ENCODE measurements at places on chromosomes 4 and X. TPM values are rescaled to one million over a fixed set of nuclear protein-coding genes. Genes with fewer than 3 reads are reported as not detected.

DNA sequence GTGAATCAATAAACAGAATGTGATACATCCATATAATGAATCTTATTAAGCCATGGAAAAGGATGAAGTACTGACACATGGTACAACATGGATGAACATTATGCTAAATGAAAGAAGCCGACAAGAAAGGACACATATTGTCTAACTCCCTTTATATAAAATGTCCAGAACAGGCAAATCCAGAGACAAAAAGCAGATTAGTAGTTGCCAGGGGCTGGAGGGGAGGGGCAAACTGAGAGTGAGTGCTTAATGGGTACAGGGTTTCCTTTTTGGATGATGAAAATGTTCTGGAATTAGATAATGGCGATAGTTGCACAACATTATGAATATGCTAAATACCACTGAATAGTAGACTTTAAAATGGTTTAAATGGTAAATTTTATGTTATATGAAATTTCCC lies 17.4 kb downstream of the ADGRG4 start:
- no peak for DNase-seq

UGT2B11 gene
- not detected for total RNA-seq

- no peak for DNase-seq
These were observed 811.4 kb upstream of the HS3ST1 start for GRCh38 chr4:12239897-12240636.

DNA sequence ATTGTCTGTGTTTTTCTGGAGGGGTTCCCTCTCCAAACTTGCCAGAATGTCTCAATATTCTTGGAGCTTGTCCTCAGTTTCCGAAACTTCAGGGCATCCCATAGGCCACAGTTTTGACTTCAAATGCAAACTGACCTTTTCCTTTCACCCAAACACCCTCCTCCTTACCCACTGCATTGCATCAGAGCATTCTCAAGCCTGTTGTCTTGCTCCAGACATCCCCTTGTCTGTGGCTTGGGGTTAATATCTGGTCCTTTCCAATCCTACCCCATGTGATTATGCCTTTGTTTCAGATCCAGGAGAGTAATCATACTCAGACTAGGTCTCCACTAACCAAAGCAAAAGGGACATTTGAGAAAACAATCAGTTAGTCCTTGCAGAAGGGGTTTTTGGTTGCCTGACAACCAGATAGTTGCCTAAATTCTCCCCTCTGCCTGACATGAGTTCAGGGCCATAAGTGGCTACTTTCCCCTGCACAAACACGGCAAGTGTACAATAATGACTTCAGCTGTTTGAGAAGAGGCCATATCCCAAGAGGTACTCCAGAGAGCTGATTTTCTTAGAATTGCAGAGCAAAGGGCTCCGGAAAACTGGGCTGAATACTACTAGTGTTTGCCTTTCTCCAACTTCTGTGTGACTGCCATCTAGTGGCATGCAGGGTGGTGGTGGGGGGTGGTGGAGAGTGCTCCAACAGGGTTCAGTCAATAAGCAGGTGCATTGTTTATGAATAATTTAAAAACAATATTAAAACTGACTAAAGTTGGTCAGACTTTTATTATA lies 130.2 kb downstream of the CHRDL1 start:
- DNase-seq, result peak; percentile 44

DNA sequence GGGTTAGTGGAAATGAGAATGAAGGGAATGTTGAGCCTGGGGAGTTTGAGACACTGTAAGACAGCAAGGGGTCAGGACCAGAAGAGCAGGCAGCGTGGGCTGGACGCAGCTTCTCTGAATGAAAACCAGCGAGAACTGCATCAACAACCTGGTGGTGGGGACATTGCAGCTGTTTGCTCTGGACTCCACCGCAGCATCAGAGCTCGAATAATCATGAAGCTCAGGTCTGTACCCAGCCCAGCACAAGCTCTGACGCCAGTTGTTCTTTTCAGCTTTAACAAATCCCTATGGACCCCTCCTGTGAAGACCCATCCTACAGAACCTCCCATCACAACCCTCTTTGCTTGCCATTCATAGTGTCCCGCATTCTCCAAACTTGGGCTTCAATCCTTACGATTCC lies 106.8 kb upstream of the PNPLA4 start:
- DNase-seq, result no peak

DNA sequence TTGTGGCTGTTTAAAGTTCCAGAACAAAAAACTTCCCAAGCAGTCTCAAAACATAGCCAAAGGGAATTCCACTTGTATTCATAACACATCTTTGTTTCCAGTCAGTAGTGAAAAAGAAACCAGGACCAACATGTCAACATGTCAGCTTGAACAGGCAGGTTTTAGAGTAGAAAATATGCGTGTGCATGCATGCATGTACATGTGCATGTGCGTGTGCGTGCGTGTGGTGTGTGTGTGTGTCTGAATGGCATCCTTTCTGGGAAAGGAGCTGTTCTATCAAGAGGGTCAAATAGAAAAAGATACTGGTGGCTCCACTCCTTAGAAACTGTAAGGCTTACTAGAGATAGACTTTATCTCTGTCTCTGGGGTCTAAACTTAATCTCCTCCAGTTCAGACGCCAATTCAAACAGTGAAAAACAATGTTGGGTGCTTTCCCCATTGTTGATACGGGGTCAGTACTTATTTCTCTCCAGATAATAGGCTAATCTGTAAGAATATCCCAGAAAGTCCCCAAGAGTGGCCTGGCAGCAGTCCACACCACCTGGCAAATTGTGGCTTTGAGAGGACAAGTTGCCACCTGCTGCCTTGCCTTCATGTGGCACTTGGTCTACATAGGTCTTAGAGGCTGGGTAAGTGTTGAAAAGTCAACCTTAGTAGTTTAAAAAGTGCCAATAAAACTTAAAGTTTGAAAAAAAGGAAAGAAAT lies 110.4 kb downstream of the SCD5 start:
- DNase-seq, result no peak

DNA sequence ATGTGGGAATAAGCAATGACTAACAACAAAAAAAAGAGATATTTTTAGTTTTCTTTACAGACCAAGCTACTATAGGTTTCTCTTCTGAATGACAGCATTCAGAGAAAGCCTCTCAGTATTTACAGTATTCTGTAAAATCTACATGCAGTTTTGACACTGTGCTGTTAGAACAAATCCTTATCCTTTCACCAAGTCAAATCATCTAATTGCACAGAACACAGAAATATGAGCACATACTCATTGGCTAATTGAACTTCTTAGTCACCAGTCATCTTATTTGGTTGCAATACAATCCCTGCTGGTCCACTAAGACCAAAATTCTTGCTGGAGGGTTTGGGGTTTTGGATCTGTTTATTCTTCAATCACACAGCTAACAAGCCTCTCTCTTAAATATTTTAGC lies 5.7 kb downstream of the ACOT9 start:
- DNase-seq, result no peak

- no peak for DNase-seq
These were observed 73.0 kb downstream of the FAM47B start for GRCh38 chrX:35015621-35016020.

GRCh38 chrX:83469551-83469950 lies 38.5 kb upstream of the POU3F4 start:
- peak; percentile 0 for DNase-seq

POF1B gene
- not detected for total RNA-seq

TLR3 gene
- total RNA-seq, result 7.0 TPM

GRCh38 chr4:186144198-186144945 lies 39.9 kb downstream of the FAM149A start:
- peak; percentile 18 for DNase-seq

DNA sequence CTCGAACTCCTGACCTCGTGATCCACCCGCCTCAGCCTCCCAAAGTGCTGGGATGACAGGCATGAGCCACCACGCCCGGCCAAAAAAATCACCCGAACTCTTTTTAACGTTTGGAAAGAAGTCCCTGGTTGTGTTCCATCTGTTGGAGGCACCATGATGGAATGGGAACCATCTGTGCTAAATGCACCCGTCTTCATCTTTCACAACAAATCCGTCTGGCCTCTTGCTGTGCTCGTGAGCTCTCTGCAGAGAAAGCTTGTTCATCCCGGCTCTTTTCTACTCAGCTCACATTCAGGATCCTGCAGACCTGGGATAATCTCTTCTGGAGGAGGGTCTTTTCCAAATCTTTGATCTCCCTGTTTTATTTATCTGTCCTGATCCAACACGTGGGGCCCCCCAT lies 188.8 kb downstream of the CRLF2 start:
- DNase-seq, result no peak

GRCh38 chrX:11532291-11533078 lies 133.2 kb downstream of the ARHGAP6 start:
- peak; percentile 64 for DNase-seq

DNA sequence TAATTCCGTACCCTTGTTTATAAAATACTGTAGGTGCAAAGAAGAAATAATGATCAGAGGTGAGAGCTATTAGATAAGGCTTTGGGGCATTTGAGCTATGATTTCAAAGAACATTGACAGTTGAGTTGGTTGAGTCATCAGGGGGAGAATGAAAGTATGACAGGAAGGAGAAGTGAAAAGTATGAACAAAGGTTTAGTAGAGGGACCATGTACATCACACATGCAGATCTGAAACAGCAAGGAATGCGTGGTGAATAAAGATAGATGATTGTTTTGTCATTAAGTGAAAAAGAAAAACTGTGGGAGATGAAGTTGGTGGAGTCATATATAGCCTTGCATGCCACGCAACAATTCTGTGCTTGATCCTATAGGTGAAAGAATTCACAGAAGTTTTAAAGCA lies 163.1 kb downstream of the ARAP2 start:
- no peak for DNase-seq

DNA sequence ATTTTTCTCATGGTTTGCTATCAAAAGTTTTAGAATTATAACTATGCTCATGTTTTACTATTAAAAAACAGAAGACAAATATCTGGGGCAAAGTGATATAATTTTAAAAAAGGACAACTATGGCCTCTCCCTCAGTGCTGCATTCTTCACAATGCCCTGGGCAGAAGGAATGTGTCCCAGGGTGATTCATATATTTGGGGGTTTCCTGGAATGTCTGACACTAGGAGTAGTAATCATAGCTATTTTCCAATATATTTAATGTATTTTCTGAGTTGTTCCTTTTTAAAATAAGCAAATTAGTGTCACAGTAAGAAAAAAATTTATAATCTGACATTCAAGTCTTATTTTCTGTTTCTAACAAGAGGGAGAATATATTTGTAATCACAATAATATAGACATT lies 281.7 kb downstream of the UNC5C start:
- DNase-seq, result no peak

DNA sequence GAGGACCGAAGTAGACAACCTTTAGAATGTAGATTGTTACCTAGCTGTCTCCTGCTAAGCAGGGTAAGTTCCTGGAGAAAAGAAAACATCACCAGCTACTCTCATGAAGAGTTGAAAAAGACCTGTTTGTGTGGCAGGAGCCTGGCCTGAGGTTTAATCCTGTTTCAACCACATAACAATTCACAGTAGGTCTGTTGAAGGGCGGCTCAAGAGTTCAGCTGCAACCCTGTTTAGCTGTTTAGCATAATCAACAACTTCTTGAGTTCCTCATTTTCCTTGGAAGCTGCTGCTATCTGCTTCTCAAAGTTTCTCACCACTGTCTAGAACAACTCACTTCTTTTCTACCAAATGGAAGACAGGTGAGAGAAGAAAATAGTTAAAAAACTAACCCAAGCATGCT lies 170.4 kb upstream of the TET2 start:
- no peak for DNase-seq

All from RPMI7951 (cell line).